ENCODE measurements at places on chromosomes 2 and 18.

GRCh38 chr2:35033748-35034147 is 1321.8 kb upstream of the CRIM1 start:
- DNase-seq: no peak

GRCh38 chr2:187003038-187003554 is 154.1 kb upstream of the ZSWIM2 start:
- DNase-seq: no peak

GRCh38 chr2:70472221-70472890 is 81.3 kb downstream of the TGFA start:
- DNase-seq: no peak

- peak; percentile 42 for DNase-seq
These were observed 21.6 kb upstream of the ITGB6 start for GRCh38 chr2:160221391-160222276.

- DNase-seq: no peak
These were observed 55.0 kb downstream of the PMAIP1 start for GRCh38 chr18:59954755-59955156.

GRCh38 chr2:209721497-209721896 is 50.1 kb upstream of the UNC80 start:
- DNase-seq: no peak

DNA sequence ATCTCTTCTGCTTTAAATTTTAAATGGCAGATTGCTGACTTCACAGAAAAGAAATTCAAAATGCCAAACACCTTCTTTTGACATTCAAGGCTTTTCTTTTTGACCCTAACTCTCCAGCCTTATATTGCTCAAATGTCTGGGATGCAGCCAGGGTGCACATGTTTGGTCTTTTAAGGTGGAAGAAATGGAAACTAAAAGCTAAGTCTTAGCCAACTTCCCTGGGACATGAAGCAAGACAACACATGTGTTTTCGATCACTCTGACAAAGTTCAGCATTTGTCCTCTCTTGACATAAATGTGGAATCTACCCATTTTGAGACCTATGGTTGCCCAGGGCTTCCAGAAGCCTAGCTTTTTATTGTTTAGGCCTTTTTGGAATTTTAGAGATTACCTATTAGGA is 161.6 kb downstream of the RDH14 start:
- DNase-seq: no peak

DNA sequence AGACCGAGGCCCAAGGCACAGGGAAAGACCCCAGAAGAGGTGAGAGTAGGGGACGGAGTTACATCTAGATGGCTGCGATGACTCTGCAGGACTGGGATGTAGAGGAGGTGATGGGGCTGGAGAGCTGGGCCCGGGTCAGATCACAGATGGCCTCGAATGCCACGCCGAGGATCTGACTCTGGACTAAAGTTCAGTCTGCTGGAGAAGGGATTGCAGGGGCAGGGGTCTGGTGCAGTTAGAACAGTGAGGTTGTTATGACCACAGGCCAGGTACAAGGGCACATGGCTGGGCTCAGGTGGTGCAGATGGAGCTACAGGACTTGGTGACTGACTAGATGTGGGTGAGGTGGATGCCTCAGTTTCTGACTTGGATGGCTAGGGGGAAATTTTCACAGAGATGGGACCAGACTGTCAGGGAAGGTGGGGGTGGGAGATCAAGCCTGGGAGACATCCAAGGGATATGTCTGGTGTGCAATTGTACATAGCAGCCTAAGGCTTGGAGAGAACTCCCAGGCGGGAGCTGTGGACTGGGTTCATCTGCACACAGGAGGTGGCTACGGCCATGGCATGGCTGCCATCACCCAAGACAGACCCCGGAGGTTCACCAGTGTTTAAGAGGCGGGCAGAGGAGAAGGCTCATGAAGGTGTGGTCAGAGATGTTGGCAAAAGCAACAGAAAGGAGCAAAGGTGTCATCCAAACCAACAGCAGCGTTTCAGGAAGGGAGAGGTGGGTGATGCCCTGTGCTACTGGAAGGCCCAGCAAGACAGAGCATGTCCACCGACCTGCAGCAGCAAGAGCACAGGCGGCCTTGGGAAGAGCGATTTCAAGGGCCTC is 66.9 kb downstream of the CIB4 start:
- DNase-seq: no peak

- DNase-seq: peak; percentile 59
These were observed 53.8 kb upstream of the SPTBN1 start for GRCh38 chr2:54402350-54402749.

DNA sequence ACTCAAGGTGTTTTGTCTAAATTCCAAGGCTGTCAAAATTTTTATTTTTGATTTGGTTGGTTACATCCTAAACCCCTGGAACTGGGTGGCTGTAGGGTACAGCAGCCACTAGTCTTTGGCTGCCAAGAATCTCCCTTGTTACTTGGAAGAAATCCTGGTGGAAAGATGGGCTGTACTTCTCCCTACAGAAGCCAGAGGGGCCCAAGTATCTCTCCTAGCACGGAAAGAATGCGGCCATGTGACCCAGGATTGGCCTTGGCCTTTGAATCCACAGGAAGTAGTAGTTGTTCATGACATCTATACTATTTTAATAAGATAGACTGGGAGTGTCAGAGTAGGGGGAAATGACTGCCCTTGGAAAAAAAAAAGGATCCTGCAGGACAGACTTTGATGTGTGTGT is 54.4 kb upstream of the MYO3B start:
- no peak for DNase-seq

DNA sequence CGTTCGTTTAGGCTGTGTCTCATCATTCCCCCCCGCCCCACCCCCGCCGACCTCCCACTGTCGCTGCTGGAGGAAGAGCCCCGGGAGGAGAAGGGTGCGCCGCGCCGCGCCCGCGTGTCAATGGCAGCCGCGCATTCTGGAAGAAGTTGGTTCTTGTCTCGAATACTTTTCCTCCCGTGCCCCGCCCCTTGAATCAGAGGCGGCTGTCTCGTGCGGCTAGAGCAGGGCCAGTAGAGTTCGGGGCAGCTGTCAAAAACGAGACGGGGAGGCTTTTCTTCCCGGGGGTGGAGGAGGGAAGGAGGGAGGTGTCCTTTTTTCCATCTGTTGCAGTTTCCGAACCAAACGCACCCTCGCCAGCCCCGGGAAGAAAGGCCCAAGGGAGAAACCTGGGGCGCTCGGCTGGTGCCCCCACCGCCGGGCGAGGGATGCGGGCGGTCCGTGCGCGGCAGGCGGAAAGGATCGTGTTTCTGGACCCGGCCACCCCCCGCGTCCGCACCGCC is 410 bp upstream of the TGIF1 start:
- peak; percentile 78 for DNase-seq

- no peak for DNase-seq
These were observed 683.3 kb upstream of the HS6ST1 start for GRCh38 chr2:129001926-129002325.

DNA sequence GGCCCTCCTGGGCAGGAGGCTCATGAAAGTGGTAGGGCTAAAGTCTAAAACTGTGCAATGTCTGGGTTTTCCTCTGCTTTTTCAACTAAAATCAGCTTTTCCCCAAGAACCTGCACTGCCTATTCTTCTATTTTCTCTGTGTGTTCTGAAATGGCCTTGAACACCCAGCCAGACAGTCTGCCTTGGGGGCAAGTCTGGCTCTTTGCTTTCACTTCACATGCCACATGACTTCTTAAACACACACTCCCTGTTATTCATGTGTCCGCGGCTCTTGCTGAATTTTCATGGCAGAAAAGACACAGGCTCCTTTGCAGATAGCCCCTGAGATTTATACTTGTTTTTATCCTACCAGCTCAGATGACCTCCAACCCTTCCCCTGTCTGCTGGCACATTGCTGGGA is 10.6 kb upstream of the RPIA start:
- DNase-seq: no peak

DNA sequence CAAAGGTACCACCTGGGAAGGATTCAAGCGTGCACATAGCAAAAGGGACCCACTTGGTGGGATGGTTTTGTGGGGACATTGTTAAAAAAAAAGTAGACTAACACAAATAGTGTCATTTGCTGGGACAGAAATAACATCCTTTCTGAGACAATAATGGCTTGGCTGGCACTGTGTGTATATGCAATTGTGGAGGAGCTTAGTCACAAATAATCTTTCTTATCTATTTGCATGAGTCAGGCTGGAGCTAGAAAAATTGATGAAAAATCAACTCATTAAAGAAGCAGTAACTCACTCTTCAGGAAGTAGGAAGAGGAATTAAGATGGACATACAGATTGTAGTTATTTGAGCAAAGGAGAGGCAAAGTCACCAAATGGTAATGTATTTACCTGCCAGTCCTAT is 29.5 kb upstream of the ITGB6 start:
- DNase-seq: no peak

DNA sequence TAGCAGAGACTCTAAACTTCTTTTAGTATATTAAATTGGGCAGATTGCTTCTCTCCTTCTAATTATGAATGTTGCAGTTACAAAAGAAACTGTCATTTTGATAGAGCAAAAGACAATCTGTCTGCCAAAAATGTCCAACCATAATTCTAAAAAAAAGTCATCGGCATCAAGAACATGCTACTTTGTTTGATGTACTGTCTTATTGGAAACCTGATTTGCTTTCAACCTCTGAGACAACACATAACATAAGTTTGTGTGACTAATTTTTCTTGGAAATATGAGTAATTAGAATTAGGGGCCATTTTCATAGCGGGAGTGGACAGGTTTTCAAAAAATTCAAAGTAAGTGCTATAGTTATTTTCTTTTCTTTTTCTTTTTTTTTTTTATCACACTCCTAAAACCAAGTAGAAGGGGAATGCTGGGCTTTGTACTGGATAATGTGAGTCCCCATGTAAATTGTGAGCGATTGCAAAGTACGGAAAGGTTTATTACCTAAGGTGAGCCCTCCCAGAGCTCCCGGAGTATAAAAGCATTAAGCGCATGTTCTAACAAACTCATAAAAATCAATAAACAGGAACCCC is 59.1 kb downstream of the ZEB2 start:
- DNase-seq: no peak

DNA sequence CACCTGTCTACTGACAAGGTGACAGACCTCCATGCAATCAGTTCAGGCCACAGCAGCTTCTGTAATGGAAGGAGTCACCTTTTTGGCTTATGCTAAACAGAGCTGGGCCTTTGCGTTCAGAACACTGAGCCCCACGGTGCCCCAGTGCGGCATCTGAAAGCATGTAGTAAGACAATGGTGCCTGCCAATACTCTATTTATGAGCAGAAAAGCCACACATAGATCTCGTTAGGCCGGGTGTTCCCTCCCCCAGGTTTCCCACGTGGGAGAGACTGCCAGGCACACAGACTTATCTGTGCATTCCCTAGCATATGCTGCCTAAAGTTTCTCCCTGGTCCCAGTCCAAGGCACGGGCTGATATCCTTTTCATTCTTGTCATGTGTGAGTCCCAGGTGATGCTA is 150.9 kb downstream of the ACTR3 start:
- no peak for DNase-seq

DNA sequence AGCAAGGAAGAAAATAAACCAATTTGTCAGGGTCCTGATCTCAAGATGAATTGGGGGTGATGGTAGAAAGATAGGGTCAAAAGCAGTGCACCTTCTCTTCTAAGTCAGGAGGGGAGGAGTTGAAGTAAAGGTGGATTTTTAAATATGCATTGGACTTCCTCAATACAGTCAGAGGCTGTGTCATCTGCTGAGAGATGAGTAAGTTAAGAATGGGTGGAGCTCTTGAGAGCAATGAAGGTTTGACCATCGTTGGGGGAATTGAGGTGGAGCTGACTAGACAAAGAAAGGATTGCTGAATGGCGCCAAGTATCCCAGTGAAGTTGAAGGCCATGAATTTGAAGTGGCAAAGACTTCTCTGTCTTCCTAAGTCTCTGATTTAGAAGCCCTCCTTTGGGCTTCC is 18.4 kb upstream of the CPO start:
- no peak for DNase-seq

GRCh38 chr18:49019446-49020045 is 68.8 kb upstream of the SMAD7 start:
- no peak for DNase-seq

DNA sequence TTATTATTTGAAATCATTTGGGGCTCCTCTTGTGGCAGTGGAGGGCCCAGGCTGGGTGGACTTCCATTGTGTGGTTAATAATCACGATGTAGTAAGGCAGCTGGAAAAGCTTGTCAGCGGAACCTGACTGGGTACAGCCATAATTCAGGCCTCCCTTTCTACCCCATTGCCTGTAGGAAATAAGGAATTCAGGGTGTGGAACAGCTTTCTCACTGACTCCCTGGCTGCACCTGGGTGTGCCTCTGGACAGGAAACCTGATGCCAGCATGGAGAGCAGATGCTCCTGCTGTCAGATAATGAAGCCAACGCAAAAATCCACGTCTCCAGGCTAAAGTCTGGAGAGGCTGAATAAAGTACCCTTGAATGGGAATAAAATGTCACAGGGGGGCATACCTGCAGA is 44.2 kb downstream of the LYPD6B start:
- no peak for DNase-seq

GRCh38 chr2:37084797-37085196 is 479 bp downstream of the GPATCH11 start:
- DNase-seq: no peak

GRCh38 chr2:173415431-173416381 is 61.0 kb downstream of the CDCA7 start:
- DNase-seq: no peak

DNA sequence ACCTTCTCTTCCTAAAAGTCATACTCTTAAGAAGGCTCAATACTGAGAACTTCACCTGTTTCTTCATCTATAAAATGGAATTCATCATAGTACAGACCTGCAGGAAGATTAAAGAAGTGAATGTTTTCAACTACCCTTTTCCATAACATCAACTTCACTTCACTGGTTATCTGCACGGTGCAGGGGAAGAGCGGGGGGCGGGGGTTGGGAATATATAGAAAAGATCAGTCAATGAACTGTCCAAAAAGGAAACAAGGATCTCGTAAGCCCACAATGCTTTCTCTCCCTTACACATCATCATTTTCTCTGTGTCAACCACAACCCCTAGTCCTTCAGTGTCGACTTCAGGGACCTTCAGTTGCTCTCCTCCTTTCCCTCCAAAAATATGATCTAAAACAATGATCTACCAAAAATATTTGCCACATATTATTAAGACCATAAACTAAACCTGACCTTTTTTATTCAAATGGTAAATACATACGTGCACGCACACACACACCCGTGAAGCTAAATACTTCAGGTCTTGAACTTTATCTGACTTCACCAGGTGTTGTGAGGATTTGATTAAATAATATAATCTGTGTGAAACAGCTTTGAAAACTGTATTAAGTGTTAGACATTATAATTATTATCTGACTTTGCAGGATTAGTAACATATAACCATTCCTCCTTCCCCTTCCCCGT is 4.9 kb downstream of the MBOAT2 start:
- no peak for DNase-seq

DNA sequence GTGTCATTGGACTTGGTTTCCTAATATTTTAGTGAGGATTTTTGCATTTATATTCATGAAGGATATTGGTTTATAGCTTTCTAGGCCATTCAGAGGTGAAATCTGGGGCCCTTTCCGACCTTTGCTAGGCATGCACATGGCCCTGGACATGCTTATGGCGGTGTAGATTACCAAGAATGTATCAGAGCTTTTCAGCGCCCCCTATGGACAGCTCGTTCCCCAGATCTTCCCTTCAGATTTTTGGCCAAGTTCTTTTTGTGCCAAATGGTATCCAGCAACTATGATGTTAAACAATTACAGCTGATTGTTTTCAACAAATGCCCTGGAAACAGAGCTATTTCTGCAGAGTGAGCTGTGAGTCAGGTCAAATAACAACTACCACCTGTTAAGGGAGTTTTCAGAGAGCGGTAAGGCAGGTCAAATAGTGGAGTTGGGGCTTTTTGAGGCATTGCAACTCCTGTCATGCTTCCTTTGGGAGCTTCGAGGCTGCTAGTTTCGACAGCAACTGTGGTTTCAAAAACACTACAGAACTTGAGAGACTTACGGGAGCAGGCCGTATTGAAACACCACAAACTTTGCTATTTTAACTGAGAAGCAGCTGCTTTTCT is 188.3 kb downstream of the ZNF516 start:
- no peak for DNase-seq

GRCh38 chr2:8515864-8516533 is 165.9 kb upstream of the ID2 start:
- no peak for DNase-seq
